NCI-H226 (cell line): ENCODE measurements at places on chromosomes 4 and X.

DNA sequence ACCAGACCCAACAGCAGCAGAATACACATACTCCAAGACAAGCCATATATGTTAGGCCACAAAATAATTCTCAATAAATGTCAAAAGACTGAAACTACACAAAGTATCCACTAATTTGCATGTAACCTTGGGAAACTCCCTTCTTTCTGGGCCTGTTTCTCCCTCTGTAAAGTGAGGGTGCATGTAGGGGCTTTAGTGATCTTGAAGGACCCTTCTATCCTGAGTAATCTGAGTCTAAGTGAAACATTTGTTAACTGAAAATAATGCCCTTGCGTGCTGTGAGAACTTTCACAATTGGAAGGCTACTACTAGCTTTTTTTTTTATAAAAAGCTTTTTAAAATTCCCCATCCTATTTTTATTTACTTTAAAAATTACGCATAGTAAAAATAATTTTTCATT lies 125.2 kb downstream of the NEXMIF start:
- DNase-seq = no peak

- DNase-seq = no peak
Observed at GRCh38 chr4:62199291-62199810, 999.2 kb downstream of the ADGRL3 start.

- DNase-seq = no peak
Observed at GRCh38 chr4:180909279-180909678, 1333.9 kb upstream of the TENM3 start.

DNA sequence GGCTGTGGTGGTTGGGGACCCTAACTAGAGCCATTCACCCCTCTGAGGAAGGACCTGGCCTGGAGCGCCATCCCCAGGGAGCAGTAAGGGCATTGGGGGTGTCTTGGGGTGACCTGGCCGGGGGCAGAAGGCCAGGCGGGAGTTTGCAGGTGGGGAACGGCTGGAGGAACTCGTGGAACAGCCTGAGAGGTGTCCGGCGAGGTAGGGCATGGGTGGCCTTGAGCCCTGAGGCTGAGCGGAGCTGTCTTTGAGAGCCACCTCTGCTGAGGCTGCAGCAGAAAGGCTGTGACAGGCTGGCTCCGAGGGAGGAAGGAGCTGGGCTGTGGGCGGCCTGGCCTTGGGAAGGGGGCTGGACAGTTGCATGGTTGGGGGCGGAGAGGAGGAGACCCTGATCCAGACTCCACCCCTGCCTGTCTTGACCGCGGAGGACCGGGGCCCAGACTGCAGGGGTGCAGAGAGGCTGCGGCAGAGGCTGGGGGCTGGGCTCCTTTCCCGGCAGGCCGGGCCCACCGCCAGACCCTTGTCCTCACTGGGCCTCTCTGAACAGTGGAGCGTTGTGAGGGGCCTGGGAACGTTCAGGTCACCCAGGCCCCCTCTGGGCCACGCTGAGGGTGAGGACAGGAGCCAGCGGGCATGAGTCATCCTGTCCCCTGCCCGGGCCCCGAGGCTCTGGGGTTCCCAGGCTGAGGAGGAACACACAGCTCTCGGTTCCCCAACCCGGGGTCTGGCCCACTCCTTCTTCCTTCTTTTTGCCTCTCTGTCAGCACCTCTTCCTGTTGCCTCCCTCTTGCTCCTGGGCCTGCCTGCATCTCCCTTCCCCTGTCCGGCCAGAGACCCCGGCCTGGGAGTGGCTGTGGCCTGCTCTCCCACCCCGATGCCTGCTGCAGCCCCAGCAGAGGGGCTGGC lies 8.1 kb downstream of the SH3BP2 start:
- DNase-seq = no peak

- no peak for DNase-seq
Observed at GRCh38 chrX:68710870-68711576, 63.6 kb downstream of the STARD8 start.

DNA sequence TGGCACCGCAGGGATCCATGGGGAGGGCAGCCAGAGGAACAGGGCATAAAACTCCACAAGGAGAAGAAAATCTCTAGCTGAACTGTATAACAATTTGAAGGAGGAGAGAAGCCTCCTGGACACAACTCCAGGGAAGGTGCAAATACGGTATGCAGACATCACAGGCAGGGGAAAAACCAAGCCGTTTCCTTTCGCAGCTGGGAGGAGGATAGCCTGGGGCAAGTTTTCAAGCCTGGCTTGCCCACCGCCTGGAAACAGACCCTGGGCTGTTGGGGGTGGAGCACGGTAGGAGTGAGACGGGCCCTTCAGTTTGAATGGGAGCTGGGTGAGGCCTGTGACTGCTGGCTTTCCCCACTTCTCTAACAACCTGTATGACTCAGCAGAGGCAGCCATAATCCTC lies 43.4 kb upstream of the TAF9B start:
- no peak for DNase-seq
